ENCODE measurements at places on chromosomes 13 and 19.

GRCh38 chr19:7265963-7266362, 28.3 kb downstream of the INSR start:
- DNase-seq, result no peak

GRCh38 chr13:74032325-74032724, 101.9 kb downstream of the KLF12 start:
- no peak for DNase-seq

DNA sequence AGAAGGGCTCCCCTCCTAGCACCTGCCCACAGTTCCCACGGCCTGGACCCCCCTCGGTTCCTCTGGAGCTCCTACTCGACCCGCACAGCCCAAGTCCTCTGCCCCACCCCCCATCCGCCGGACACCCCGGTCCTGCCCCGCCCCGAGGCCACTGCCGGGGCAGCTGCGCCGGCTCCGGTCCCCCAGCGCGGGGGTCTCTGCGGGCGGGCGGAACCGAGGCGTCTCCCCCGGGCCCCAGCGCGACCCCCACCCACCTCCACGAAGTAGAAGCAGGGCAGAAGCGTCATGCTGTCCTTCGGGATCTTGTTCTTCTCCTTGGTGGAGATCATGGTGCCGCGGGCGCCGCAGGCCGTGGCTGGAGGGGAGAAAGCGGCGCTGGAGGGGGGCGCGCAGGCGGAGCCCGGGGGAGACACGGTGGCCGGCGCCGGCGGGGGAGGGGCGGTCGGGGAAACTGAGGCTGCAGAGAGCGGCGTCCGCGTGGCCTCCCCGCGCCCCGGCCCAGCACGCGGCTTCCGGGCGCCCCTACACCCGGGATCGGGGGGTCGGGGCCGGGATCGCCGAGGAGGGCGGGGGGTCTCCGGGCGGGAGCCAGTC, 427 bp downstream of the PLPPR3 start:
- no peak for DNase-seq

DNA sequence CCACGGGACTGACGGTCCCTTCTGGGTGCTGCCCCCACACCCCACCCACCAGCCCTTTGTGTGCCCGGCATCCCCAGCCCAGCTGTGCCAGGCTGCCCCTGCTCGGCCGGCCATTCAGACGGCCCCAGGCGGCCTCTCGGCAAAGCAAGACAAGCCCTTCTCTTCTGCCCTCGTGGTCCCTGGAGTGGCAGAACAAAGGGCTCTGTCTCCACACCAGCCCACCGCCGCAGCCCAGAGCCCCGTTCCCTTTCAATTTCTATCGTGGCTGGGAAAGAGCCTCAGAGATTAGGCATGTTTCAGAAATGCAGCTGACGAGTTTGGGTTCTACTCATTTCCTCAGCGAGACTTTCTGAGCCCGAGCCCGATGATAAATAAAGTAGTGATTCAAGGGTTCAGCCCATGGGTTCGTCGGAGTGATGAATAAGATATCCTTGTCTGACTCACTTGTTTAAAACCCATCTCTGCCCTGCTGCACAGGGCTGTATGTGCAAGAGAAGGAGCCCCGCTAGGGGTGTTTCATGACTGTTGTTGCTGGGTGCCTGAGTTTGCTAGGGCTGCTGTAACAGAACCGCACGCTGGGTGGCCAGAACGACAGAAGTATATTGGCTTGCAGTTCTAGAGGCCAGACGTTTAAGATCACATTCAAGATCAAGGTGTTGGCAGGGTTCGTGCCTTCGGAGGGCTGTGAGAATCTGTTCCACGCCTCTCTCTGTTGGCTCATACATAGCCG, 4.3 kb downstream of the MYO9B start:
- peak; percentile 92 for DNase-seq

- no peak for DNase-seq
Observed at GRCh38 chr19:51289635-51290034, 21.8 kb upstream of the IGLON5 start.

- no peak for DNase-seq
Observed at GRCh38 chr13:33403807-33404362, 118.3 kb upstream of the STARD13 start.

DNA sequence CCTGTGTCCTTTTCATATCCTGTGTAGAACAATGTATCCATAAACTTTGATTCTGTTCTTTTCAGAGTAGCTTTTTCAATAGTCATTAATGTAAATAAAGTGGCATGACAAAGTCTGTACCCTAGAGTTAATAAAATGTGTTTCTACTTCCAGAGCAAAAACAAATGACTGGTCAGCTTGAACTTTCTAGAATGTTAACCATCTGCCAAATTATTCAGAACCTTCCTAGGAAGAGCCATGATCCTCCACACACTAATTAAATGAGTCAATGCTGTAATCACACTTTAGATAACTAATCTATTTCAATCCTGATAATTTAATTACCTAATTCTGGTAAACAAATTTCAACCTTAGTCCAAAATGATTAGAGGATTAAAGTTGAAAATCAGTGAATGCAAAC, 73.2 kb downstream of the DIAPH3 start:
- DNase-seq, result no peak

- peak; percentile 24 for DNase-seq
Observed at GRCh38 chr19:18349524-18350128, 9.2 kb downstream of the PGPEP1 start.

DNA sequence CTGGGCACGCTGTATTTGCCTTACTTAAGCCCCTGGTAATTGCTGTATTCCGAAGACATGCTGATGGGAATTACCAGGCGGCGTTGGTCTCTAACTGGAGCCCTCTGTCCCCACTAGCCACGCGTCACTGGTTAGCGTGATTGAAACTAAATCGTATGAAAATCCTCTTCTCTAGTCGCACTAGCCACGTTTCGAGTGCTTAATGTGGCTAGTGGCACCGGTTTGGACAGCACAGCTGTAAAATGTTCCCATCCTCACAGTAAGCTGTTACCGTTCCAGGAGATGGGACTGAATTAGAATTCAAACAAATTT, 676 bp downstream of the BRCA2 start:
- DNase-seq, result no peak

All from astrocyte of the cerebellum (primary cell).